Astrocyte of the spinal cord (primary cell): ENCODE measurements at places on chromosomes 3 and 15.

DNA sequence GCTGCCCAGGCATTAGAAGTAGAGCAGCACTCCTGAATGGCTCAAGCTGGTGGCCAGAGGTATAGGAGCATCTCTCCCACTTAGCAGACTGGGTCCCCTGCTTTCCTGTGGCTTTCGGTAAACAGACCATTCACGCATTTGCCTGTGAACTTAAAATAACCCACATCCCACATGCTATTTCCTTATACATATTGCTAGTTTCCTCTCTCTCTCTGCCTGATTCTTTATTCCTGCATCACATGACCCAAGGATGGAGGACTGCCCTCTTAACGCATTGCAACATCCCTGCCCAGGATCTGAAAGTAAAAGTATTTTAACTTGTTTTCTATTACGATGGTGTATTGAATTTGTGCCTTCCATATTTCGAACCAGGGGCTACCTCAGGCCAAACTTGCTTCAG lies 43.4 kb upstream of the NLGN1 start:
- no peak for DNase-seq

GRCh38 chr3:41640076-41640475 lies 321.8 kb downstream of the ULK4 start:
- DNase-seq: no peak

DNA sequence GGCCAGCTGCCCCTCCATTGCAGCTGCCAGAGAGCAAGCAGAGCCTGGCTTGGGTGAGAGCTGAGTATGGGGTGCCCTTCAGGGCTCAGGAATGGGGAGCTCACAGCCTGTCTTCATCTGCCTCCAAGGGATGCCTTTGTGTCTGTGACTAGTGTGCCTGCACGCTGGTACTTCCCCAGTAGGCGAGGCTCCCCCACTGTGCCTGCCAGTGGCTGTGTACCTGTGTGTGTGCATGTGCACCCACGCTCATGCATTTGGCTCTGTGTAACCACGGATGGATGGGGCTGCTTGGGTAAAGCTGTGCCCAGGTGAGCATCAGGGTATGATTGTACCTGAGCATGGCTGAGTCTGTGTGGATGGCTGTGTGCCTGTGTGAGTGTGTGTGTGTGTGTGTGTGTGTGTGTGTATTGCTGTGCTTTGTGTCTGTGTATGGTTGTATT lies 2.3 kb upstream of the GRM2 start:
- DNase-seq: no peak

DNA sequence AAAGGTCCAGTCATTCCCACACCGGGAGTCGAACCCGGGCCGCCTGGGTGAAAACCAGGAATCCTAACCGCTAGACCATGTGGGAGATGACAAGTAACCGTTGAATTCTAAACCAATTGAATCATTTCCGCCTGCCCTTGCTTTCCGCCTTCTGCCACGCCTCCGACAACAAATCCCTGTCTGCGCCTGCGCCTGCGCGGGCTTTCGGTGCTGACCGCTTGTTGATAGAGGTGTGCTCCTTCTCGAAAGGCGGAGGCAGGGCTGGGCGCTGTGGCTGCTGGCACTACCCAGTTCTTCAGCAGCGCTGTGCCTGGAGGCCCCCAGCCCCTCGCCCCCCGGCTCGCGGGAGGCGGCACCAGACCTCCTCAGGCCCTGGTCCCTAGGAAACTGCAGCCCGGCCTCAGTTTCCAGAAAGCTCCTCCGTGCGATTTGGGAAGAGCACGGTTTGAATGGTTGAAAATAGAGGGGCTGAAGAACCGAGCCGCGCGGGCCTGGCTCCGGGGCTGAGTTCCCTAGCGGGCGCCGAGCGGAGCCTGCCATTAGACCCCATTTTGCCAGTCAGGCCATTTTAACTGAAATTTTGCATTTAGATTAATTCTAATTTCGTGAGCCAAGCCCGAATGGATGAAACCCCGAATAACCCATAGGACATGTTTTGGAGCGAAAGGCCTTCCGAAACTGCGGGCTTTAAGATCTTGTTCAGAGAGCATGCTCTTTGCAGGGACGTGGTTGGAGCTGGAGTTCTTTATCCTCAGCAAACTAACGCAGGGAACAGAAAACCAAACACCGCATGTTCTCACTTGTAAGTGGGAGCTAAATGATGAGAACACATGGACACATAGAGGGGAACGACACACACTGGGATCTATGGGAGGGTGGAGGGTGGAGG lies 219.3 kb upstream of the ATP10A start:
- peak; percentile 96 for DNase-seq

GRCh38 chr15:71245588-71245987 lies 130.3 kb downstream of the THSD4 start:
- no peak for DNase-seq

GRCh38 chr15:84889313-84889990 lies 5.0 kb downstream of the SLC28A1 start:
- DNase-seq: no peak

DNA sequence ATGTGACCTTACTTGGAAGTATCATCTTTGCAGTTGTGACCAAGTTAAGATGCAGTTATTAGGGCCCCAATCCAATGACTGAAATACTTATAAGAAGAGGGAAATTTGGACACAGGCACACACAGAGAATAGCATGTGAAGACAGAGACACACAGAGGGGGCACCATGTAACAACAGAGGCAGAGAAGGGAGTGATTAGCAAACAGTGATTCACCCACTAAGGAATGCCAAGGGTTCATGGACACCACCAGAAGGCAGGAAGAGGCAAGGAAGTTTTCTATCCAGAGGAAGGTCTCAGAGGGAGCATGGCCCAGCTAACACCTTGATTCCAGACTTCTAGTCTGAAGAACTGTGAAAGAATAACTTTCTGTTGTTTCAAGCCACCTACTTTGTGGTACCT lies 25.0 kb downstream of the SIDT1 start:
- DNase-seq: peak; percentile 23

DNA sequence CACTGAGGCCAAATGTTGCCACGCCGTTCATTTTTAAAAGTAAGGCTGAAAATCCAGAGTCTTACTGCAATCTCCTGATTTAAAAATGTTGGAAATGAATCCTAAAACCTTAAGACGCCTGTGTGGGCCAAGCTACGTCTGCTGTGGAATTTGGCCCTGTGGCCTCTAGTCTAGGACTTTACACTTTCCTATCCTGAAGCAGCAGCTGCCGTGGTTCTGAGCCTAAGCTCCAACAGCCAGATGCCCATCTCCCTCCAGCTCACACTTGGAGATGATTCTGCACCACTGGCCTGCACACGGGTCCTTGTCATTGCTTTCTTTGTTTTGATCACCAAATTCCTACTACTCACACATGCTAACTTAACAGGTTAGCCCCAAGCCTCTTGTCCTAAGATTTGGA lies 286.4 kb upstream of the LYSMD4 start:
- no peak for DNase-seq

GRCh38 chr3:27353221-27353620 lies 16.0 kb downstream of the NEK10 start:
- DNase-seq: no peak

GRCh38 chr3:115388166-115388565 lies 235.1 kb upstream of the GAP43 start:
- DNase-seq: no peak

DNA sequence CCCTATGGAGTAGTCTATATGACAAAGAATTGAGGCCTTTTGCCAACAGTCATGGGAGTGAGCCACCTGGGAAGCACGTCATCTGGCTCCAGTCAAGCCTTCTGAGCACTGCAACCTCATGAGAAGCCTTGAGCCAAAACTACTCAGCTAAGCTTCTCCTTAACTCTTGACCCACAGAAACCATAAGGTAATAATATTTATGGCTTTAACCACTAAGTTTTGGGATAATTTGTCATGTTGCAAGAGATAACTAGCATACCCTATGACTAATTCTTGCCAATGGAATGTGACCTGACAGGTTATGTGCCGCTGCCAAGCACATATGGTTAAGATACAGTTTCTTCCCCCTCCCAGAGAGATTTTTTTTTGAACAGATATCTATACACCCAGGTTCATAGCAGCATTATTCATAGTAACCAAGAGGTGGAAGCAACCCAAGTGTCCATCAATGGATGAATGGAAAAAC lies 11.8 kb upstream of the SLC6A11 start:
- no peak for DNase-seq

DNA sequence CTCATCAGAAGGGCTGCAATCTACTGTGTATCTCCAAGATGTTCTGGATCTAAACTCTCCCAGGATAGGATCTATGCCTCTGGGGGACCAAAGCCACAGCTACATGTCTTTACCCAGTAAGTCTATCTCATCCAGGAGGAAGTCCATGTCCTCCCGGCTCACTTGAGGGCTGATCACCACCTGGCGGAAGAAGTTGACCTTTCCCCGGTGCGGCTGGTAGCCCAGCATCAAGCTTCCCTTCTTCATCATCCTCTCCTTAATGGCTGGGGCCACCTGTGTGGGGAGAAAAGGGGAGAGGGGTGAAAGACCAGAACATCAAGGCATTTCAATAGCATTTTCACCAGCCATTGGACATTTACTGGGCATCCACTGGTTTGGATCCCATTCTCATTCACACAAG lies 121.7 kb downstream of the TGFBR2 start:
- DNase-seq: no peak

GRCh38 chr3:167032267-167032876 lies 347.7 kb downstream of the ZBBX start:
- DNase-seq: peak; percentile 71

DNA sequence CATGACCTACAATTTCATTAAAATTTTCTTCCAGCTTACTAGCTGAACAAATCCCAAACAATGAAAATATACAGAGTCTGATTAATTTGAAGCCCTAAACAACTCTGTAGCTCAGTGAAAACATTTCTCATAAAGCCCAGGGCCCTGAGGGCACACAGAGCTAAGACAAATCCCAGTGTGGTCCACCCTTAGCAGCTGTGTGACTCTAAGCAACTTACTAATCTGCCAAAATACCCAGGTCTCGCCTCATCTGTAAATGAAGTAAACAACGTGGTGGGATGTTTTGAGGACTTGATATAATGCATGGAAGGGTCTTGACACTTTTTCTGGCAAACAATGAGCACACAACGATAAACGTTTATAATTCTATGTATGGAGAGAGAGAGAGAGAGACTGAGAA lies 158.4 kb downstream of the FHIT start:
- DNase-seq: no peak

DNA sequence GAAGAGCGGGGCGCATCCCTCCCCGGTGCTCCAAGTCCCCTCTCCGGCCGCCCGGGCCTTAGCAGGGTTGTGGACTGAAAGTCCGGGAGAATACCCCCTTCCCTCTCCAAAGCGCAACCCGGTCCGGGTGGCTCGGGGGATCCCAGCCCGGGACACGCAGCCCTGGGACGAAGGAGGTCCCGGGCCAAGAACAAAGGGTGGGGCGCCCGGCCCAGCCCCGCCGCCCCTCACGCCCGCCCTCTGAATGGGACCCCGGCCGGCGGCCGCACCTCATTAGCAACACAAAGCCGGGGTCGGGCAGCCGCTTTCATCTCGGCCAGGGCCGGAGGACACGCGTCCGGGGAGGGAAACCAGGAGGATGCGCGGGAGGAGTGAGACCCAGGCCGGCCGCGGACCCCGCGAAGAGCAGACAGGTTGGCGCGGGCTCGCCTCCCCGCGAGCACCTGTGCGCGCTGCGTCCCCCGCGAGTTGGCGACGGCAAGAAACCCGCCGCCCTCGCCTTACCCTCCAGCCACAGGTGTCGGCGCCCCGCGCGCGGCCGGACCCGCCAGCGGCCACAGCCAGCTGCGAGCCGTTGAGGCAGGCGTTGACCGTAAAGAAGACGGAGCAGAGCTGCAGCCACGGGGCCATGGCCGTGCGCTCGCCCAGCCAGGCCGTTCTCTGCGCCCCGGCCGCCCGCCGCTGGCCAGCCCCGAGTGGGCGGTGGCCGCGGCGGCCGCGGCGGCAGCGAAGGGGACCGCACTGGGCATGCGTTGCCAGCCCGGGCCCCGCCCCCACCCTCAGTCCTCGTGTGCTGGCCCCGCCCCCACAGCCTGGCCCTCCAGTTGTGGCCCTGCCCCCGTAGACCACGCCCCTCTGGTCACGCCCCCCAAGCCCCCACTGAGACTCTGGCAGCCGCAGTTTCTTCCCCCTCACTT lies at the start of gene IL17RD:
IL17RD (minus strand) TSS at position 697 of the 917 bp plus-strand sequence; CDS start at position 630, 67 bp downstream.
- DNase-seq: peak; percentile 73

- DNase-seq: no peak
These were observed 561.9 kb downstream of the GBE1 start for GRCh38 chr3:81199587-81199986.

DNA sequence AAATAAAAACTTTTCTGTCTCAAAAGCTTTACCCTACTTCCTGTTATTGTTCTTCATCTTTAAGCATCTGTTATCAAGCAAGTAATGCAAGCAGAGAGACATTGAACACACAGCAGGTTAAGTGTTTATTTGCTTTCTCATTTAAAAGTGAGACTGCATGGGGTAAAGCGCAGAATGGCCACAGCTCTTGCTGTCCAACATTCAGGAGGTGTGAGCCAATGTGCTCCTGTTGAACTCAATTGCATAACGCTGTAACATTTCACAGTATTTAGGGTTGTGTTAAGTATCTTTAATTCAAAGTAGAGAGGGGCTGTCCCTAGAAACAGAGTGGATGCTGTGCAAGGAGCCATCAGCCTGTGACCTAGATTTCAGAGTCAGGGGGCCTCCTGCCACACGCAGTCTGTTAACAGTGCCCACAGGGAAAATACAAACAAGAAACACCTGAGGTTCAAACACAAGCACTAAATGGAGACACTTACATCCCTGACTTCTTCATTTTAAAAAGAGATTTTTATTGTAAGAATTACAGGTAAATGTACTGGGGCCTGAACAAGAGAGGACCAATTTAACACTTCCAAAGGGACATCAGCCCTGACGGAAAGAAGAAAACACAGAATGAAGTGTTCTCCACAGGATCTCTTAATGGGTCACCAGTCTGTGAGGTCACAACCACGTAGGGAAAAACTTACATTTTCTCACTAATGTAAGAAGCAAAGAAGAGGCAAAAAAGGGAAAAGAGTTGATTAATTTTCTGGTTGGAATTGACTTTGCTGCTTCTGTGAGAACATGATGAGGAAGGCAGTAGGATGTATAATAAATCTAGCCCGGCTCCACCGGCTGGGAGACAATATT lies 815.1 kb downstream of the VGLL3 start:
- DNase-seq: peak; percentile 1

- peak; percentile 63 for DNase-seq
These were observed 19.2 kb upstream of the GSK3B start for GRCh38 chr3:120113128-120114116.

GRCh38 chr15:41629883-41630282 lies 30.3 kb upstream of the MGA start:
- DNase-seq: no peak

- no peak for DNase-seq
These were observed 146.1 kb downstream of the DPH6 start for GRCh38 chr15:35399901-35400300.

- no peak for DNase-seq
These were observed 15.0 kb upstream of the LRRC34 start for GRCh38 chr3:169827712-169828111.

DNA sequence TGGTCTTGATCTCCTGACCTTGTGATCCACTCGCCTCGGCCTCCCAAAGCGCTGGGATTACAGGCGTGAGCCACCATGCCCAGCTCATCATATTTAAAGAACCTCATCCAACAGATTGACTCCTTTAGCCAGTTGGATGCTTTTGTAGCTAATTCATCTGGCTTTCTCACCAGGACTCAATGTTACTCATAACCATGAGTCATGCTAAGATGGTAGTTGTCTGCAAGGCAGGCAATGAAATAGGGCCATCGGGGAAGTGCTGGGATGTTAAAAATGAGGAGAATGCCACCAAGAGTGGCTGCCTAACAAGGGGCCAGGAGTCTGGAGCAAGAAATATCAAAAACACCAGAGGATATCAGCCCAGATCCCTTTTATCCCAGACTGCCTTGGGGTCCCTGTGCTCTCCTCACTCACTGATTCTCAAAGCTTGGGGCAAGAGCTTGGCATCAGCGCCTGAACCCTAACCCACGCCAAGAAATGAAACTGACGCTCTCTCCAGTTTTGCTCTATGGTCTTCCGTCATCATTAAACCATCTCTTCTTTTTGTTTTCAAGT lies 7.4 kb upstream of the PCOLCE2 start:
- peak; percentile 80 for DNase-seq
